Activated naive CD4-positive, alpha-beta T cell treated with anti-CD3 and anti-CD28 coated beads for 36 hours (primary cell): ENCODE measurements at places on chromosomes 13 and 19. TPM values are rescaled to one million over a fixed set of nuclear protein-coding genes. Genes with fewer than 3 reads are reported as not detected.

The CCNA1 gene
- total RNA-seq = 0.17 TPM

The NAPSA gene
- total RNA-seq = 40.2 TPM

- no peaks in the 10 kb centered on the region for H3K4me1 ChIP-seq
- no peak overlapping the region for H3K27ac ChIP-seq
- no peak for DNase-seq
- no peak overlapping the region for H3K4me3 ChIP-seq
- H3K36me3 ChIP-seq = peaks cover 6% of the 10 kb centered on the region
Measured at GRCh38 chr19:33472226-33472625, 49.4 kb downstream of the PEPD start.

- H3K4me3 ChIP-seq = no peak overlapping the region
- H3K36me3 ChIP-seq = peaks cover 6% of the 10 kb centered on the region
- no peak for DNase-seq
- no peaks in the 10 kb centered on the region for H3K27me3 ChIP-seq
- no peak overlapping the region for H3K27ac ChIP-seq
Measured at GRCh38 chr13:95745752-95746151, 68.8 kb downstream of the DNAJC3 start.

DNA sequence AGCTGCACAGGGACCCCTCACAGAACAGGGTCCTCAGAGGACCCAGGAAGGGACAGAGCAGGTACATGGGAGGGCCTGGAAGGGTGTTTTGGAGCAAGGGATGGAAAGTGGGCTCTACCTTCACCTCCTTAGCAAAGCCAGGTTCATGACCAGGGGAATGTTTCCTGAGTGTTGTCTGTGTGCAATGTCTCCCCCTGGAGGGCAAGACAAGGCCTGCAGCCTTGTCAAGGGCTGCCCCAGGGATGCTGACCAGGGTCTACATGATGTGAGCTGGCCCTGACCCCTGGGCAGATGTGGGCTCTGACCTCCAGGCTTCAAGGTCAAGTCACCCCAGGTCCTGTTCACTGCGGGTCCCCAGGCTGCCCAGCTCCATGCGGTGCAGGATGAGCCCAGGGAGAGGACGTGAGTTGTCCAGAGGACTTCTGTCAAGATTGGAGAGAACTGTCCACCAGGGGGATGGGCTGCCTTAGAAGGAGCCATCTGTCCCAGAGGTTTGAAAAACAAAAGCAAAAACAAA is 1.0 kb upstream of the CEACAM1 start:
- peak; percentile 85 for DNase-seq
- peaks cover 1% of the 10 kb centered on the region for H3K36me3 ChIP-seq
- peaks cover 25% of the 10 kb centered on the region for H3K4me1 ChIP-seq

- peaks cover 22% of the 10 kb centered on the region for H3K4me1 ChIP-seq
- H3K27me3 ChIP-seq = no peaks in the 10 kb centered on the region
- peaks cover 18% of the 10 kb centered on the region for H3K36me3 ChIP-seq
- no peak for DNase-seq
- peak overlapping the region; percentile 72 for H3K27ac ChIP-seq
Measured at GRCh38 chr19:55579766-55580621, 654 bp downstream of the ZNF579 start.

DNA sequence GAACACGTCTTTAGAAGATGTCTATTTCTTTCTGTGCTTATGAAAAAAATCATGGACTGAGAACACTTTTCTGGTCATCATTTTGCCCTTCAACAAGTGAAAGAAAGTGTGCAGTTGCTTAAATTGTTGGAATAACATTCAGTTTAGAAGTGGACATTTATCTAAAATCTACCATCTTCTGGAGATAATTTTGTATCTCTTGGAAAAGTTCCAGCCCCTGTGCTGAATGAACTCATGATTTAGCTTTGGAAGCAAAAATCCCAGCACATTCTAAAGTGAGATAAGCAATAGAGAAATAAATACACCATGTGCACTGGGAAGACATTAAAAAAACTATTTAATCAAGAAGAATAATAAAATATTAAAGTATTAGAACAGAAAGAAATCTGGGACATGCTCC is 1420.8 kb upstream of the SLC10A2 start:
- DNase-seq = no peak
- no peak overlapping the region for H3K27ac ChIP-seq
- no peaks in the 10 kb centered on the region for H3K36me3 ChIP-seq
- H3K4me3 ChIP-seq = no peak overlapping the region

- no peak for DNase-seq
- H3K4me3 ChIP-seq = no peak overlapping the region
- no peaks in the 10 kb centered on the region for H3K36me3 ChIP-seq
- no peaks in the 10 kb centered on the region for H3K4me1 ChIP-seq
Measured at GRCh38 chr13:111901267-111901915, 165.6 kb upstream of the SOX1 start.

GRCh38 chr19:38699027-38699346 is 45.3 kb downstream of the CAPN12 start:
- DNase-seq = peak; percentile 32
- H3K36me3 ChIP-seq = peaks cover 5% of the 10 kb centered on the region
- H3K27me3 ChIP-seq = no peaks in the 10 kb centered on the region
- H3K27ac ChIP-seq = no peak overlapping the region
- peaks cover 17% of the 10 kb centered on the region for H3K4me1 ChIP-seq

DNA sequence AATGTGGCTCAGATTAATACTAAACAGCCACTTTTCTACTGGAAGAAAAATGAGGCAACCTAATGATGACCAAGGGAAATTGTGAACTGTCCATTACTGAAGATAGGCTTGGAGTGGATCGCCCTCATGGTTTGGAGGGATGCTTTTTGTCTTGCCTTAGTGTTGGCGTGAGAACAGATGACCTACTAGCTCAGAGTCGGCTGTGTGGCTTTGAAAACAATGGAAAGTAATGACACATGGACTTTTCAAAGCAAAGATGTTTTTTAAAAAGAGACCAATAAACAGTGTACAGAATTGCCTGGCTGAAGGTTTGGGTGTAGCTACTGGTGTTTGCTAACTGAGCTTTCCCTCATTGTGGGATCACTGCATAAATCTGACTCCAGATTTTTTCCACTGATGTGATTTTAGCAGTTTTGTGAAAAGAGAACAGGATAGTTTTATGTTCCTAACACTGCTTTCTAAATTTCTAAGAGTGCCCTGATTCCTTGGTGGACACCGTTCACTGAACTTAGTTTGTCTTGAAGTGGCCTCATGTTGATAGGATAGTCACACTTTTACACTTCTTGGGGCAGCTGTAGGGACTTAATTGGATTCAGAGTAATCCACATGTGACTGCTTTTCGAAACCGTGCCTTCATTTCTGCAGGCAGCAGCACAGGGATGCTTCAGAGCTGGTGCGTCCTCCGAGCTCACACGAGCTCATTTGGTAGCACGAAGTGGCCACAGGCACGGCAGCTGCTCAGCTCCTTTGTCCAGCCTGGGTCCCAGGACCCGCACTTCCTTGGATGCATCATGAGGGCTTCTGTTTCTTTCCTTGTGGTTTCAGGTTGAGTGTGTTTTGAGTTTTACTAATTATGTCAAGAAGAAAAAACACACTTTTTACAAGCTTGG is 4.3 kb downstream of the CEBPG start:
- no peak for DNase-seq
- no peak overlapping the region for H3K4me3 ChIP-seq
- H3K27me3 ChIP-seq = no peaks in the 10 kb centered on the region
- peaks cover 40% of the 10 kb centered on the region for H3K36me3 ChIP-seq
- H3K27ac ChIP-seq = no peak overlapping the region

- H3K4me1 ChIP-seq = no peaks in the 10 kb centered on the region
- H3K27me3 ChIP-seq = no peaks in the 10 kb centered on the region
- no peaks in the 10 kb centered on the region for H3K36me3 ChIP-seq
- H3K4me3 ChIP-seq = no peak overlapping the region
- DNase-seq = no peak
Measured at GRCh38 chr13:43273362-43273761, 250.0 kb downstream of the DNAJC15 start.

GRCh38 chr19:55116859-55117662 is at the start of gene PPP1R12C:
Gene PPP1R12C (minus strand): TSS chr19:55117637. CDS start chr19:55117543, 94 bp downstream.
- H3K4me3 ChIP-seq = peak within 1 kb of the TSS; percentile 98
- DNase-seq = peak; percentile 22
- peak within 1 kb of the TSS; percentile 90 for H3K27ac ChIP-seq
- H3K27me3 ChIP-seq = peaks cover 2% of the 10 kb centered on the region

The FFAR1 gene
- 0.10 TPM for total RNA-seq

- no peaks in the 10 kb centered on the region for H3K4me1 ChIP-seq
- peaks cover 4% of the 10 kb centered on the region for H3K27me3 ChIP-seq
- H3K4me3 ChIP-seq = no peak overlapping the region
- H3K36me3 ChIP-seq = peaks cover 4% of the 10 kb centered on the region
Measured at GRCh38 chr13:95462801-95463200, 89.7 kb upstream of the CLDN10 start.

- no peak overlapping the region for H3K27ac ChIP-seq
- H3K4me3 ChIP-seq = no peak overlapping the region
- no peaks in the 10 kb centered on the region for H3K36me3 ChIP-seq
- no peak for DNase-seq
- H3K4me1 ChIP-seq = no peaks in the 10 kb centered on the region
Measured at GRCh38 chr13:29065142-29065541, 245.0 kb downstream of the MTUS2 start.

DNA sequence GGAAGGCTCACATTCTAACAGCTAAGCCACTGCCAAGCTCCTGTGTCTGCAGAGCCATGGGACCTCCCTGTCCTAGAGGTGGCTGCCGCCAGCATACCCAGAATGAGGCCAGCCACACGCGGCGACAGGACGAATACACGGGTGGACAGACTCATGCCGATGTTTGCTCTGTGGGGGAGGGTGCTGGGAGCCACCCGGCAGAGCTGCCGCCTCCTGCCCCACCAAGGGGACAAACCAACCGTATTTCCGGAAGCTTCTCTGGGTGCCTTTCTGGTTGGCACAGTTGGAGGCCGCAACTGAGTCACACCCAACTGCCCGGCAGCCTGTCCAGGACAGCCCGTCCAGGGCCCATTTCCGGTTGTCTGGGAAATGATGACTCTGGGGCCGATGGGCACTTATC is 20.3 kb downstream of the C13orf46 start:
- H3K4me3 ChIP-seq = no peak overlapping the region
- peaks cover 2% of the 10 kb centered on the region for H3K4me1 ChIP-seq
- H3K27me3 ChIP-seq = no peaks in the 10 kb centered on the region
- DNase-seq = no peak
- no peak overlapping the region for H3K27ac ChIP-seq
- peaks cover 23% of the 10 kb centered on the region for H3K36me3 ChIP-seq

DNA sequence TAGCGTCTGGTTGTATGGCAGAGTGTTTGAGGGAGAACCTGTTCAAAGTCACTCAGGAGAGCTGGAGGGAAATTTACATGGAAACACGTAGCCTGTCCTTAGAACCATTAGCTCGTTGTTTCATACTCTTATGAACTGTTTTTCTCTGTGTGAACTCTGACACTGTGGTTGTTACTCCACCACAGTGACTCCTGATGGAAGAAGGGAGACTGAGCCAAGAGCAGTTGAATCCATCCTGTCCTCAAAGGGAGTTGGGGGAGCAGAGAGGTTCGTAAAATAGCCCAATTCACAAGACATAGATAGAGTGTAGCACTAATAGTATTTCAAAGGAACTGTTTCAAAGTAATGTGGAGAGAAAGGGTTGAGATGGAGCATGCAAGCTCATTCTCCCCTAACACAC is 964.8 kb downstream of the PCDH9 start:
- H3K36me3 ChIP-seq = no peaks in the 10 kb centered on the region
- H3K27me3 ChIP-seq = no peaks in the 10 kb centered on the region
- DNase-seq = no peak
- H3K27ac ChIP-seq = no peak overlapping the region

DNA sequence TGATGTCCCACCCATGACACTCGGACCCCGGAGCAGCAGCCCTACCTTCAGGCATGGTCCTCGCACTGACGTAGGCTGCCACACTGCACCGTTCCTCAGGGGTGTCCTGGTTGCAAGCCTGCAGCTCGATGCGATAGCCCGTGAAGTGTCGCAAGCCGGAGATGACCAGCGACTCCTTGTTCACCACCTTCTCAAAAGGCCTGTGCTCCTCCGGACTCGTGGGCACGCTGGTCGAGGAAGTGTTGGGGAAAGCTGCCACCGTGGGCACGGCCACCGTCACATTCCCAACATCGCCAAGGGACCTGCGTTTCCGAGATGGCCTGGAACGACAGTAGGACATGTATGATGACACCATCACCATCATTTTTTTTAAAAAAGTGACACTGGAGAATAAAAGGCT is 73.3 kb downstream of the ZNF557 start:
- no peak for DNase-seq
- H3K36me3 ChIP-seq = no peaks in the 10 kb centered on the region
- no peaks in the 10 kb centered on the region for H3K27me3 ChIP-seq
- no peaks in the 10 kb centered on the region for H3K4me1 ChIP-seq
- H3K27ac ChIP-seq = no peak overlapping the region

The SERPINE3 gene
- total RNA-seq = not detected
